Mammary epithelial cell (primary cell): ENCODE measurements at places on chromosomes 12 and 14.

GRCh38 chr14:99755068-99755405 is 38.2 kb upstream of the EML1 start:
- DNase-seq: no peak

DNA sequence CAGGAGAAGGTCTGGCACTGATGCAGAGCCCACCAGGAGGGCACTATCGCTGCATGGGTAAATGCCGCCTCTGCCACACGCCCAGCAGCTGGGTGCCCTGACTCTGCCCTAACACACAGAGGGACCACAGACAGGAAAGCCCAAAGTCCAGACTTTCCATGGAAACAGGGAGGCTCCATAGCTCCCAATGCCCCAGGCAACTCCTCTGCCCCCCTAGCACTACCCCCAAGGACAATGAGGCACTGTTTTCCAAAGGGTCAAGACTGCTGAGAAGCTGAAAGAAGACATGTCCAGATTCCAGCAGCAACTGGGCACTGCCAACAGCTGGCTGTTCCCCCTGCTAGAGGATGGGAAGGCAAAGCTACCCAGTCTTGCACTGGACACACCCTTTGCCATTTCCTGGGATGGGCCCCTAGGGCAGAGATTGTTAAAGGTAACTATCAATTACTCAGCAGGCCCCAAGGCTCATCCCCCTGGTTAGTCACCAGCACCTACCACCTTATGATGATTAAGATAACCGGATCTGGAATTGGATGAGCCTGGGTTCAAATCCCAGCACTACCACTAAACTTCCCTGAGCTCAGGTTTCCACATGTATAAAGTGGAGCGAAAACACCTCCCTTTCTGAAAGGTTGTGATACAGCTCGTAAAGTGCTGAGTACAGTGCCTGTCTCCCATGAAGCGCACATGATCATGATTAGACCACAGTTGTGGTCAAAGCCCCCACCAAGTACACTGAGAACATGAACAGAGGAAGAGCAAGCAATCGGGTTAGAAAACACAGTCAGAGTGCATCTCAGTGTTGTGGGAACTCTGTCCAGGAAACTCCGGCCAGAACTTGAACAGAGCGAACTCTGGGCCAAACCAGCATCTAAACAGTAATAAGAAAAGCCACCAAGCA is 3.3 kb downstream of the PXN start:
- peak; percentile 96 for DNase-seq

- no peak for DNase-seq
These were observed 7.5 kb downstream of the RNF212B start for GRCh38 chr14:23245282-23245681.

DNA sequence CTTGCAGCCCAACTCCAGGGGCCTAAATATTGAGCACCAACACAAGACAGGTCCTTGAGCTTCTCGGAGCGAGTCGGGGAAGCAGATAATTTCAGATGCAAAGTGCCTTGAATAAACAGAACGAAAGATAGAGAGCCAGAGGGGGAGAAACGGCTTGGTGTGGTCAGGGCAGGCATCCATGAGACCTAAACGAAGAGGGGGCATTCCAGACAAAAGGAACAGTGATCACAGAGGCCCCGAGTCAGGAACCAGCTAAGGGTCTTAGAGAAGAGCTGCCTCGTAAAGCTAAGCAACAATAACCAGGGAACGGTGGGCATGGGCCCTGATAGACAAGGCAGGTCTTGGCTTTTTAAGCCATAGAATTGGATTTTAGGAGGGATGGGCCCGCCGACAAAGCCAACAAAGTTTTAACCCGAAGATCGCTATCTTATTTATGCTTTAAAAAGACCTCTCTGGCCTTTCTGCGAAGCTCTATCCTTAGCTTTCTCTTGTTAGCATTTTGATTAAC is 421 bp upstream of the ACADS start:
- DNase-seq: no peak

DNA sequence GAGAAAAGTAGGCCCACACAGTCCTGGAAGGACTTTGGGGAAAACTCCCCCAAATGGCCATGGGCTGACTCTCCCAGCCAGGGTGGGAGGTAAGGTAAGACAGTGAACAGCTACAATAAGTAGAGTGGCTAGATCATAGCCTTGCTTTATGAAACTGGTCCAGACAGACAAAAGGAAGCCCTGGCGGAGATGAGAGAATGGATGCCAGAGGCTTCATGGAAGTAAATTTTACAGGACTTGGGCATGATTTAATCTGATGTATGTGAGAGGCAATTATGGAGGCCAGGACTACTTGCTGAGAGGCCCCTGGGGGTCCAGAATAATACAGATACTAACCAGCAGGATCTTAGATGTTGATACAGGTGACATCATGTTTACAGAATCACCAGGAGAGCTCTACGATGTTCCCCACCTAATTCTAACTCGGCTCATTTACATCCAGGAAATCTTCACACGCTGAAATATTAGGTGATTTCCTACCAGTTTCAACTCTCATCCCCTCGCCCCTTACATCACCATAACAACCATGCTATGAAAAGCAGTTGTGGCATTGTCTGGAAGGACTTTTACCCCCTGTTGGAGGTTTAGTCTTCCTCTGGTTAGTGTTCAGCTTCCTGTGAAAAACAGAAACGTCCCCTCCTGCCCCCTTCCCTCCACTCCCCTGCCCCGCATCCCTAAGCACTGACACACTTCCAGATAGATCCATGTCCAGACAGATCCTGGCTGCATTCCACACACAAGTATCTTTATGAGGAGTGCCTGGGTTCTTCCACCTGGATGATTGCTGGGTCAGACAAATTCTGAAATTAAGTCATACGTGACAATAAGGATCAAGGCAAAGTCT is 39.5 kb upstream of the NT5DC3 start:
- DNase-seq: peak; percentile 74

- no peak for DNase-seq
These were observed 28.0 kb upstream of the DCN start for GRCh38 chr12:91210618-91211017.

GRCh38 chr12:107468182-107468581 is 217.4 kb upstream of the PWP1 start:
- no peak for DNase-seq

GRCh38 chr12:122983789-122984515 is 3.5 kb downstream of the ARL6IP4 start:
- DNase-seq: no peak

DNA sequence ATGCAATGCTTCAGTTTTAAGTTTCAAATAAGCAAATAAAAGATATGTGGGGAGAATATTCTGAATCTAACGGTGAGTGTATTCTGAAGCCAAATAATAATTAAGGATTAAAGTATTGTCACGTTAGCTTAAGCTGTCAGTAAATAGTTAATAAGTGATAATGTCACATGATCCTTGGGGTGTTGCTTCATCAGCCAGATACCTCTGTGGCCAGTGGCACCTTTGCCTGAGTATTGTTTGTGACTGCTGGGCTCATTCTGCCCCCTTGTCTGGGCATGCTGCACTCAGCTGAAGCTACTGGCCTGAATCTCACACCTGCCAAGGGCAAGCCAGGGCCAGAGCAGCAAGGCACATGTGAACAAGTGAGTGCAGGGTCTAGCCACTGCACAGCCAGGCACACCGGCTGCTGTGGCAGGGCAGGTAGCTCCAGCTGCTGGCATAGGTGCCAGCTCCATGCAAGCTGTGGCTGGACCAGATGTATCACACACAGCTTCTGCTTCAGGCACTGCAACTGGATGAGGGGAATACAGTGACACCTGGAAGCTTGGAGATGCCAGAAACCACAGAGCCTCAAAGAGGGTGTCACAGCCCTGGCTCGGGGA is 739.7 kb downstream of the SLC6A15 start:
- DNase-seq: peak; percentile 1

DNA sequence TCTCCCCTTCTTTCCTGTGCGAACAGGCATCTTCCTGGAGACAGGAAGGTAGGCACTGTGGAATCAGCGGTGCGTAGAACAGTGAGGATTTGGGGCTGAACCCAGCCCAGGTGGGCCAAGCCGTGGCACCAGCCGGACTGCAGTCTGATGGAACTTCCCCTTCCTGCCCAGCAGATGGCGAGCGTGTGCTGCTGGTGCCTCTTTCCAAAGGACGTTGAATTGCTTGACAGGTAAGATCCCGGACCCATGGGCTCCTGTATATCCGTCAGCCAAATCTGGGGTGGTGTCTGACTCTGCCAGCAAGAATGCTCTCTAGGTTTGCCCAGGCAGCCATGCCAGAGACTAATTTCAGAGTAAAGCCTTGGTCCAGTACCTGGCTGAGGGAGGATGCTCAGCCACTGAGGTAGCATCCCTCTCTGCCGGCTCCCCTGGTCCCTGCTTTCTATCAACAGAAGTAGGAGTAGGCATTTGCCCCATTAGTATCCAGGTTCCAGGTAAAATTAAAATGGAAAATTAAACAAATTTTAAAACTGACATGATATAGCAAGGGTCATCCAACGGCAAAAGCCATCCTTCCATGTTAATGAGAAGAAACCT is 21.1 kb upstream of the KCNA5 start:
- peak; percentile 43 for DNase-seq

DNA sequence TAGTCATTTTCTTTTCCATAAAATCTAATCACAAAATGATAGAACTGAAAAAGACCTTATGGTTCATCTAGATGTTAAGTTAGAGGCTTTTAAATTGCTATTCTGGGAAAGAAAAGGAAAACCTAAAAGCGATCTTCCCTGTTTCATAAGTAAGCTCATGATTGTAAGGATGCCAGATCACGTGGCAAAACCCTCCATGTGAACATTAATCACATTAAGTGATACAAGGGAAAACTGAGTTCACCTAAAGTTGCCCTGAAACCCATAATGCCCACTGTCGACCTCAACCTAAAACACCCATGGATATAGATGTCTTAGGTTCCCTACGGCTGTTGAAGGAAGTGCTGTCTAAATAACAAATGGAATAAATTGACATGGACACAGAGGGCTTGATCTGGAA is 3.0 kb upstream of the STXBP6 start:
- DNase-seq: no peak

- no peak for DNase-seq
These were observed 13.3 kb upstream of the MAP3K9 start for GRCh38 chr14:70822530-70823185.

DNA sequence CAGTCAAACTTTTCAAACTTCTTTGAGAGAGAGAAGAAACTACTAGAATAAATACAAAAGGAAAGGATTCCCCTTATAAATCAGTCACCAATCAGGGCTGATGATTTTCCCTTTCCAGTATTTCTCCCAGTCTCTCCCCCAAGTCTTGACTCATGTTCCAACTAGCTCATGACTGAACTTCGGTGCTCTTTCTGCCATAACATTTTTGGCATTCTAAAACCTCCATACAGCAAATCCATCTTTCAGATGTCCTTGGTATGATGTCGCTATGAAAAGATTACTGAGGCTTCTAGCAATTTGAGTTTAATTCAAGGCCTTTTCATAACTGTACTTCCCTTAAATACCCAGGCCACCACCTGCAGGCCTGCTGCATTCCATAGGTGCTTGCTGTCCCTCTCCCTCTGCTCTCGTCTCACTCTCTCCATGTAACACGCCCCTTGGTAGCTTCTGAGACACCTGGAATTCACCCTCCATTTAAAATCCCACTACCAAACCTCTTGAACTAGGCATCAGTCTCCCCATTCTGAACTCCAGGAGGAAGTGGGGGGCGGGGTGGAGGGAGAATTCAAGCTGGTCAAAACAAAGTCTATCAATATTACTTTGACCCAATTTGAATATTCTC is 2.4 kb downstream of the PRKD1 start:
- no peak for DNase-seq
